Tibial nerve (tissue), 4 donors: ENCODE measurements at places on chromosomes 12 and 14. TPM values are rescaled to one million over a fixed set of nuclear protein-coding genes. Genes with fewer than 3 reads are reported as not detected.

Gene LRRK2
- total RNA-seq, result 30.0 TPM

Gene CPNE6
- total RNA-seq, result not detected

Gene CIDEB
- total RNA-seq, result 9.4 TPM

DNA sequence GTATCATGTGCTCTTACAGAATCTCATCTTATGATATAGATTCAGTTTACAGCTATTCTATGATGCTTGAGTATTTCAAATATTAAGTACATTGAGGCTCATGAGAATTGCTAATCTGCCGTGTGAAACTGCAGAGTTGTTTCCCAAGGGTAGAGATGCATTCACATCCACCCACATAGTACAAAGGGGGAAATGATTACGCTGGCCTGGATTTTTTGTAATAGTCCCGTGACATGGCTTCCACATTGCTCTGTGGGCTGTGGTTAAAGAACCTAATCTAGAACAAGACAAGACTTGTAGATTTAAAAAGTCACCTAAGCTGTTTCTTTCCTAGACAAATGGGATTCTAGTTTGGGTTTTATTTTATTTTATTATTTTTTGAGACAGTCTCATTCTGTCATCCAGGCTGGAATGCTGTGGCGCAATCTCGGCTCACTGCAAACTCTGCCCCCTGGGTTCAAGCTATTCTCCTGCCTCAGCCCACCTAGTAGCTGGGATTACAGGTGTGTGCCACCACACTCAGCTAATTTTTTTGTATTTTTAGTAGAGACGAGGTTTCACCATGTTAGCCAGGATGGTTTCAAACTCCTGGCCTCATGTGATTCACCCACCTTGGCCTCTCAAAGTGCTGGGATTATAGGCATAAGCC is 13.0 kb upstream of the RIOX1 start:
- H3K4me1 ChIP-seq, result no peaks in the 10 kb centered on the region
- no peaks in the 10 kb centered on the region for H3K36me3 ChIP-seq
- no peaks in the 10 kb centered on the region for H3K27me3 ChIP-seq
- peak overlapping the region; percentile 65 for H3K27ac ChIP-seq
- no peak overlapping the region for H3K4me3 ChIP-seq

GRCh38 chr12:47615711-47616110 is 90.1 kb downstream of the RPAP3 start:
- DNase-seq, result no peak
- no peaks in the 10 kb centered on the region for H3K27me3 ChIP-seq
- H3K36me3 ChIP-seq, result no peaks in the 10 kb centered on the region
- no peak overlapping the region for H3K4me3 ChIP-seq
- no peaks in the 10 kb centered on the region for H3K4me1 ChIP-seq

- H3K36me3 ChIP-seq, result no peaks in the 10 kb centered on the region
- no peaks in the 10 kb centered on the region for H3K4me1 ChIP-seq
- DNase-seq, result no peak
- H3K27me3 ChIP-seq, result no peaks in the 10 kb centered on the region
Observed at GRCh38 chr12:22377731-22378496, 43.4 kb upstream of the ST8SIA1 start.

DNA sequence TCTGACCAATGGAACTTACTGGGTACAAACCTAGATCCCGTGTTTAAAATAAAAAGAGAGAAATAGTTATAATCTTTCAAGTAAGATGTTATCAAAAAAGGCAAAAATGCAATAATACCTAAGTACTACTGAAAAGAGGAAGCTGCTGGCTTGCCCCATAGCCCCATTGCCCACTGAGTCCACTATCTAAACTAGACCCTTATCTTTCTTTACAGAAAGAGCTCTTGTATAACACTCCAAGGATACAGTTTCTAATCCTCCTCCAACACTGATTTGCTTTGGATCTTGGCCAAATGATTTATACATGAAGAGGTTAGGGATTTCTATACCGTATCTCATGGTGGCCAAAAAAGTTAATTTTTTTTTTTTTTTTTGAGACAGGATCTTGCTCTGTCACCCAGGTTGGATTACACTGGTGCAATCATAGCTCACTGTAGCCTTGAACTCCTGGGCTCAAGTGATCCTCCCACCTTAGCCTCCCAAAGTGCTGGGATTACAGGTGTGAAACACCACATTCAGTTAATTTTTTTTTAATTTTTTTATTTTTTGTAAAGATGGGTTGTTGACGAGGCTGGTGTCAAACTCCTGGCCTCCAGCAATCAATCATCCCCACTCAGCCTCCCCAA is 2.6 kb downstream of the GXYLT1 start:
- no peaks in the 10 kb centered on the region for H3K27me3 ChIP-seq
- no peak overlapping the region for H3K27ac ChIP-seq
- no peaks in the 10 kb centered on the region for H3K36me3 ChIP-seq
- peaks cover 26% of the 10 kb centered on the region for H3K4me1 ChIP-seq
- no peak overlapping the region for H3K4me3 ChIP-seq

DNA sequence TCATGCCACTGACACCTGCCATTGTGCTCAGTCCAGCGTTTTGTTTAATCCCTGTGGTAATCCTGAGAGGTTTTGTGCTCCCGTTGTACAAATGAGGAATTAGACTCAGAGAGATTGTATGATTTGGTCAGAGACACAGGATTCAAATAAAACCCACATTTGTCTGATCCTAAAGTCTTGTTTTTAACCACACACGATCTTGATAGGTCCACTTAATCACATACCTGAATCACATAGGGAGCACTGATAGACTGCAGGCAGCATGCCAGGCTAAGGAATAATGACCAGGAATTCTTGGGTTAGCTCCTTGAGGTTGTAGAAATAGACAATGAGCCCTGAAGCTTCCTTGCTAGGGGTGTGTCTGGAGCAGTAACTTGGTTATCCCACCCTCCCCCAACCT is 202.6 kb upstream of the RGS6 start:
- H3K4me3 ChIP-seq, result no peak overlapping the region
- DNase-seq, result no peak
- peaks cover 17% of the 10 kb centered on the region for H3K4me1 ChIP-seq
- H3K27me3 ChIP-seq, result no peaks in the 10 kb centered on the region
- H3K36me3 ChIP-seq, result peaks cover 6% of the 10 kb centered on the region
